Endothelial cell (in vitro differentiated cells): ENCODE measurements at places on chromosomes 1 and 21.

DNA sequence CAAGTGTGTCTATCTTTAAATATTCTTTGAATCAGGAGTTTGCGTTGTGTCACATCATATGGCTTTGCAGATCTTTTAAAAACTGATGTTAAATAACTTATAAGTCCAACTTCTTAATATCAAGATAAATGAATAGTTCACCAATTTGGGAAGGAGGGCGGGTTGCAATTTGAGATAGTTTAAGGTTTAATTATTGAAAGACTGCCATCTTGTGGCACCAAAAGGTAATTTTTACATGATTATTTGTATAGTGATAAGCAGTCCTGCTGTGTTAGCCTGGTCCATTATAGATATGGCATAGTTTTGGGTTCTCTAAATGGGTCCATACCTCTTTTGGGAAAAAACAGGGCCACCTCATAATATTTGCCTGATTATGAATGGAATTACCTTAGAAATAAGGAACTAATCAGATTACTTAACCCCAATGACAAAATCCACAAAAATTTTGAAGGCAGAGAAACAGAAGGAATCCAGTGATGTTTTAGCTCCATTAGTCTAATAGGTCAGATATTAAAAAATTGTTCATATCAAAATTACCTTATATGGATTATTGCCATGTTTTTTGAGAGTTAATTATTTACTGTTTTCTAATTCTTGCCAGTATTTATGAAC lies 64.3 kb downstream of the PRKAA2 start:
- DNase-seq = peak; percentile 10

- DNase-seq = no peak
Observed at GRCh38 chr1:19046972-19047731, 90.7 kb upstream of the IFFO2 start.

- DNase-seq = peak; percentile 81
Observed at GRCh38 chr1:162069334-162070093, at the start of gene NOS1AP. Gene NOS1AP (plus strand): TSS chr1:162069691. CDS start chr1:162070178, 487 bp downstream.

GRCh38 chr1:11960715-11961114 lies 19.5 kb upstream of the MFN2 start:
- no peak for DNase-seq

GRCh38 chr1:91997607-91998195 lies 32.1 kb upstream of the EPHX4 start:
- peak; percentile 40 for DNase-seq

GRCh38 chr1:190476806-190477205 lies 858 bp downstream of the BRINP3 start:
- DNase-seq = no peak

- no peak for DNase-seq
Observed at GRCh38 chr1:63403386-63403785, 36.0 kb downstream of the ALG6 start.

DNA sequence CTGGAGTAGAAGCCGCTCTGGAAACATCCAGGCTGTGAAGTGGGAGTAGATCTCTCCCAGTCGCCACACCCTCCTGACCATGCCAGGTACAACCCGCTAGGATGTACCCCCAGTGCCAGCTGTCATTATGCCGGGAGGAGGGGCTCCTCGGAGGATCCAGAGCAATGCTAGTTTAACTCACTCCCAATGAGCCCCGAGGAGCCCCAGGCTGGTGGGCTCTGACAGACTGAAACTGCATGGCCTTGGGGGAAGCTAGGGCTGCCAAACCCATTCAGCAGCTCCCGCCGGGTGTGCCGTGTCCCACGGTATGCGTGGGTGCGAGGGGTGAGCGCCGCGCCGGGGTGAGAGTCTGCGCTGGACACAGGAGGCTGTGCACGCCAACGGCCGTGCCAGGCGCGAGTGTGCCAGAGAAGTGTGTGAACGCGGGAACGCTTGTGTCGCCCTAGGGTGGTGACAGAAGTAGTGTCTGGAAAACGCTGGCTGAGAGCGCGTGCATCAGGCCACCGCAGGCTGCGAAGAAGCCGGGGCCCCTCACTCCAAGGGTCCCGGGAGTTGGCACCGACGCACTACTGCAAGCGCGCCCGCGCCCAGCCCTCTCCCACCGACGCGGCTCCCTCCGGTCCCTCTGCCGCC lies 177.1 kb upstream of the EDN2 start:
- no peak for DNase-seq

DNA sequence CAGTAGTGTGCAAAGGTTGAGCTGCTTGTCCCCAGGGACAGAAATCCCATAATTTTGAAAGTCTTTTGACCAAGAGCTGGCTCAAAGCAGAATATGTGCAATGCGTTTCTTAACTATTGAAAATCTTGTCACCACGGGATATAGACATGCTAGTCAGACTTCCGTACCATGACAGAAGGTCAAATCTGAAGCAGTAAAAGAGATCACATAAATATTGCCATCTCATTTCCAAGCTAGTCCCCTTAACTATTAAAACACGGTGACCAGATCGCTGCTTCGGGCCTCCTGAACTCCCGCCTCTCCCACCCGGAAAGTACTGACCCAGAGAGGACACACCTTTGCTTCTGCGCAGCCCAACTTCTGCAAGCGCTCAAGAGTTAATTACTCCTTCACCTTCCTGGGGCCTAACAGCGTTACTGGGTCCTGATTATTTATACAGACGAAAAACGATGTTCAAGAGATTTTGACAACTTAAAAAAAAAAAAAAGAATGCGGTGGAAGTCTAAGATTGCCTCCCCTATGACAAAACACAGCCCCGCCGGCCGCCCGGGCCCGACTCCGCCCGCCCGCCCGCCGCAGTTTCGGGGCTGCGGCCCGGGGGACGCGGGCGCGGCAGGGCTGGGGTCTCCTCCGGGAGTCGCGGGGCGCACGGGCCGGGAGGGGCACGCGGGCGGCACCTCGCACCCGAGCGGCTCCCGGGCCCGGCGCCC lies 692 bp downstream of the SORT1 start:
- peak; percentile 6 for DNase-seq

GRCh38 chr1:62687421-62687902 lies 724 bp downstream of the DOCK7 start:
- DNase-seq = no peak
